ENCODE measurements at places on chromosomes 12 and 14.

DNA sequence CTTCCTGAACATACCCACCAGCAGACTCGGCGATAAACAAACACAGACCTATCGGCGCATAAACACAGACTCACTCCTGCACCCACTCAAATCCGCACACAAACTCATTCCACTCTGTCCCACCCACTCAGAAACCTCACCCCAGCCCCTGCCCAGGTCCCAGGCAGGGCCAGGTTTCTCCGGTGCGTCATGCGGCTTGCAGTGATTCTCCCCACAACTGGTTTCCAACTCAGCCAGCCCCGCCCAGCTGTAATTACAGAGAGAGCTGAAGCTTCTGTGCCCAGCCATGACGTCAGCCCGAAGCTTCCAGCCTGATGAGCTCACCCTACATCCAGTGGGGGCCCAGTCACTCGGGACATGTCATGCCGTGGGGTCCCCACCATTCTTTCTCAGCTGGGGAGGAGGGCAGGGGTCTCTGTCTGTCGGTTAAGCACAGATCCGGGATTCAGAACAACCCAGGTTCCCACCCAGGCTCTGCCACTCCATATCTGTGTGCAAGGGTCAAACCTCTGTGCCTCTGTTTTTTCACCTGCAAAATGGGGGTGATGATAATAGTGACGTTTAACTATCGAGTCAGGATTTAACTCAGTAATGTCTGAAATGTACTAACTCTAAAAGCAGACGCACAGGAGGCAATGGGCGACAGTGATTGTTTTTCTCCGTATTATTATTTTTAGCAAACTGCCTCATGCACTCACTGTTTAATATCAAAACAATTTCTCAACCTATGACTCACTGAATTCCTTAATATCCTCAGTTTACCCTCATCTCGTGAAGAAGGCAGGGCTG lies 2.3 kb upstream of the HSPB8 start:
- peak; percentile 28 for DNase-seq

GRCh38 chr14:79724934-79725717 lies 486.2 kb downstream of the DIO2 start:
- DNase-seq: no peak

GRCh38 chr14:98298481-98299244 lies 973.3 kb downstream of the BCL11B start:
- DNase-seq: no peak

GRCh38 chr14:20803223-20803622 lies 579 bp upstream of the RNASE1 start:
- no peak for DNase-seq

- no peak for DNase-seq
Observed at GRCh38 chr12:103780093-103780440, 61.0 kb downstream of the NT5DC3 start.

- no peak for DNase-seq
Observed at GRCh38 chr12:6468283-6468575, 2.2 kb downstream of the VAMP1 start.

- DNase-seq: peak; percentile 35
Observed at GRCh38 chr12:101697930-101698799, 725 bp downstream of the CHPT1 start.
